Left lobe of liver (tissue), 2 donors: ENCODE measurements at places on chromosomes 1 and 21. TPM values are rescaled to one million over a fixed set of nuclear protein-coding genes. Genes with fewer than 3 reads are reported as not detected.
A peak's percentile ranks its signal among the peaks of the same experiment; 100 is the strongest.

Gene ACTL8
- total RNA-seq = not detected

- no peak for DNase-seq
Observed at GRCh38 chr1:109185990-109186732, 27.6 kb upstream of the SARS1 start.

DNA sequence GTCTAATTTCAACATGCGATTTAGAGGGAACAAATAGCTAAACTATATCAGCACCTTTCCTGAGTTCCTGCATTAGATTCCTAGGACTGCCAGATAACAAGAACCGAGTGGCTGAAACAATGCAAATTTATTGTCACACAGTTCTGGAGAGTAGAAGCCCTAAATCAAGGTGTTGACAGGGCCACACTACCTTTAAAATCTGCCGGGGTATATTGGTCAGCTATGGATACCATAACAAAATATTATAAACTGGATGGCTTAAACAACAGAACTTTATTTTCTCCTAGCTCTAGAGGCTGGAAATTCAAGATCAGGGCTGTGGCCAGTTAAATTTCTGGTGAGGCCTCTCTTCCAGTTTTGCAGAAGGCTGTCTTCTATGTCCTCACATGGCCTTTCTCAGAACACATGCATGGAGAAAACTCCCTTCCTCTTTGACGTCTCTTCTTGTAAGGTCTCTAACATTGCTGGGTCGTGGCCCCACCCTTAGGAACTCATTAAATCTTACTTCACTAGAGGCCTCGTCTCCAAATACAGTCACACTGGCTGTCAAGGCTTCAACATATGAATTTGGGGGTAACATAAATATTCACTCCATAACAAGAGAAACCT, 144.3 kb downstream of the FCRL5 start:
- no peak for DNase-seq

Gene PAPPA2
- 0.45 TPM for total RNA-seq

GRCh38 chr1:173666646-173667045, 3.0 kb downstream of the ANKRD45 start:
- DNase-seq = no peak

DNA sequence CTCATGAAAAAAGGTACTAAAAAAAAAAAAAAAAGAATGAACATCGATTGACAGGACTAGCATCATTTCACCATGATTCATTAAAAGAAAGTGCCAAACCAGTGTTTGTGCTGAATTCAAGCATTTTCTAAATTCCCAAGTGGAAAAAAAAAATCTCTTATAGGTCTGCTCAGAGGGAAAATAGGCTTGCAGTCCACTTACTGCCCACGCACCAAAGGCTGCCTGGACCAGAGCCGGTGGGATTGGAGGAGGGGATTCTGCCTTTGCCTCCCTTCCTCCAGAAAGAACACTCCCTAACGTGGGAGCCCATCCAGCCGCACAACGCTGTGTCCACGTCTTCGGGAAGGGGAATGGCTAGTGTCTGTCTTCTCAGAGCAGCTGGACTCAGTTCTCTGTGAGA, 5.5 kb upstream of the TRAPPC10 start:
- DNase-seq = no peak

GRCh38 chr1:37883671-37884070, 24.3 kb upstream of the MTF1 start:
- DNase-seq = no peak

Gene NIT1
- total RNA-seq = 70.3 TPM

Gene FCGR3A
- 25.2 TPM for total RNA-seq

DNA sequence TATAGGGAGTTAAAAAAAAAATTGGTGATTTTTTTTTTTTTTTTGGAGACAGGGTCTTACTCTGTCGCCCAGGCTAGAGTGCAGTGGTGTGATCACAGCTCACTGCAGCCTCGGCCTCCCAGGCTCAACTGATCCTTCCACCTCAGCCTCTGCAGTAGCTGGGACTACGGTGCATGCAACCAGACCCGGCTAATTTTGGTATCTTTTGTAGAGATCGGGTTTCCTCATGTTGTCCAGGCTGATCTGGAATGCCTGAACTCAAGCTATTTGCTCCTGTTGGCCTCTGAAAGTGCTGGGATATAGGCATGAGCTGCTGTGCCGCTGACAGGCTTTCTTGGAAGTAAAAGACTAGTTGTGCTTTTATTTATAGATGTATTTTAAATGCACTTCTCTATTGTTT, 3.0 kb downstream of the CDC42 start:
- DNase-seq = peak; percentile 31

- DNase-seq = no peak
Observed at GRCh38 chr1:7535016-7535415, 236.1 kb upstream of the VAMP3 start.

Gene CELA3A
- total RNA-seq = 13.4 TPM

DNA sequence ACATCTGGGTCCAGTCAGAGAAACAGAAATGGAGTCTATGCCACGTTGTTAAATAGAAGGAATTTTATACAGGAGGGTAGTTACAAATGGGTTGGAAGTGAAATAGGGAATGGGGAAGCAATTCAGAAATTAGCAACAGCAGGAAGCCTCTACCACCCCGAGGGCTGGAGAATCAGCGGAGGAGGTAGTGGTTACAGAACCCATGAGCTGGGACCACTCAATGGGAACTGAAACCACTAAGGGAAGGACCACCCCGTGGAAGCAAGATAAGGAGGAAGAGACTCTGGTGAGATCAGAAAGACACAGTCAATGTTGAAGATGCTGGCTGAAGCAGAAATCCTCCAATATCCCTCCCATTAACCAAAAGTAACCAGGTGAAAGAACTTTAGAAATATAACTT, 15.5 kb upstream of the MAST2 start:
- DNase-seq = no peak

DNA sequence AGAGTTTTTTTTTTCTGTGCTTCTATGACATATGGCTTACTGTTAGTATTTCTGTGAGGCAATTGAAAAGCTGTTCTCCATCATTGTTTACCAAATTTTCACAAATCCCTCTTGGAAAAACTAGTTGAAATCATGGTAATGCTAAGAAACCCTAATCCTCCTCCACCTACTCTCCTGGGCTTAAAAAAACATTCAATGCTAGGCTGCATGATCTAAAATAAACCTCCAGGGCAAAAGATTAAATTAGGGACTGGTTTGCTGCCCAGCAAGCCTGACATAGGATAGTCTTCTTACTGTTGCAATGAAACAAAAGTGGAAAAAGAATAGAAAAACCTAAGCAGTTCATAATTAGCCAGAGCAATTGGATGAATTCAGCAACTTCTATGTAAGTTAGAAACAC, 16.1 kb downstream of the C1orf52 start:
- DNase-seq = no peak

DNA sequence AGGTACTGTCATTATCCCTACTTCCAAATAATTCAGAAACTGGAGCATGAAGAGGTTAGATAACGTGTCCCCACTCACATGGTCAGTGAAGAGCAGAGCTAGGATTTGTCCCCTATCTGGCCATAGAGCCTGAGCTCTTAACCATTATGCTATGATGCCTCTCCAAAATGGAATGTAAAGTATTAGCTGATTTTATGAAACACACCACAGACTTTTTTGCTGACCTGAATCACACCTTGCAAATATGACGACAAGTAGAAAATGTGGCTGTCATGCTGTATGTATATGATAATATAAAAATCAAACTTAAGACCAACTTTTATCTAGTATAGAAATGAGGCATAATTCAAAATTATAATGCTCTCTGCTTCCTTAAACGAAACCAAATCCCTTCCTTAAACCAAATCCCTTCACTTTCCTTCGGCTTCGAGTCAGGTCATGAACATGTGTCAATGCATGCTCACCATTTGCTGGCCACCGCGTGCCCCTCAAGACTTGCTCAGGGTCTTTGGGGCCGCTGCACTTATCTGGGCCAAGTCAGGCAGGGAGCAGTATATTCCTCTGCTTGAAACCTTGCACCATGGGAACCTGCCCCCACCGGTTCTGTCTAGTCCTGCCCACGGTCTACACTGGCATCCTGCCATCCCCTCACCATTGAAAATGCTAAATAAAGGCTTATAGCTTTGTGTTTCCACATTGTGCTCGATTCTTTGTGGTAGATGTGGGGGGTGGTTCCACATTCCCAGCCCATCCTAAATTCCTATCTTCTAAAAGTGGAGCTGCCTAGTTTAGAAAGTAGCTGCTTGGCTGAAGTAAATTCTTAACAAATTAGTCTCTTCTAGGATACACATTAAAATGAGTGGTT, 1.6 kb upstream of the TMCC2 start:
- peak; percentile 31 for DNase-seq

Gene ZMYM1
- 4.1 TPM for total RNA-seq

GRCh38 chr1:43797891-43798290, 90.6 kb downstream of the ST3GAL3 start:
- no peak for DNase-seq

Gene CDA
- 29.7 TPM for total RNA-seq

DNA sequence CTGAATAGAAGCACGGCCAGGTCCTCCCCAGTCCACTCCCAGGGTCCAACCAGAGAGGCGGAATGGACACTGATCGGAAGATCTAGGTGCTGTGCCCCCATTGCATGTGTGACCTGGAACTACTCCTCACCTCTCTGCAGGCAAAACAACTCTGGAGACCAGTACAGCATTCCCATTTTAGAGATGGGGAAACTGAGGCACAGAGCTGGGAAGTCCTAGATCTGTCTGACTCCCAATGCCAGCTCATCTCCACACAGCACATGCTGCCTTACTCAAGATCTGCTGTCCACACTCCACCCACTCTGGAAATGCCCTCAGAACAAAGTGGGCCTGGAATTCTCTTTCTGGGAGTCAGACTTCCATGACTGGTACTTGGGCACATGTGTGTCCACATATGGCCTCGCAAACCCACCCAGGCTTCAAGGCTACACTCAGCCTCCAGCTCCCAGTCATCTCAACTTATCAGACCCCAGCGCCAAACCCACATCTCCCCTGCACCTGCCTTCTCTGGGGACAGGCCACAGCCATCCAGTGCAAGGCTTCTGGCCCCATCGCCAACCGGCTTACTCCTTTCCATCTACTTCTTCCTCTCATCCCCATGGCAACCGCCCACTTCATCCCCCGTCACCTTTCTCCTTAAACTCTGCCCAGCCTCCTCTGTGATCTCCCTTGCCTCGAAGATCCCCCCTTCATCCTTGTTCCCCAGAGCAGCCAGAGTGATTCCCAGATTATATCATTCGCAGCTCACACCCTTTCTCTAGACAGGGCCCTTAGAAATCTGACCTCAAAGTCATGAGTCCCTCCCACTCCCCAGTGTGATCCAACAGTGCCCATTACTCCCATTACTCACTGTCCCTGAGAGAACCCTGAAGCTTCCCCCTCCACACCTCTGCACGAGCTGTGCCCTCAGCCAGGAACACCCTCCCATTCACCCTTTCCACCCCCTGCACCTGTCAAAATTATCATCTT, 2.7 kb downstream of the COL8A2 start:
- no peak for DNase-seq
